ENCODE measurements at places on chromosomes 4 and X.
A peak's percentile ranks its signal among the peaks of the same experiment; 100 is the strongest.

DNA sequence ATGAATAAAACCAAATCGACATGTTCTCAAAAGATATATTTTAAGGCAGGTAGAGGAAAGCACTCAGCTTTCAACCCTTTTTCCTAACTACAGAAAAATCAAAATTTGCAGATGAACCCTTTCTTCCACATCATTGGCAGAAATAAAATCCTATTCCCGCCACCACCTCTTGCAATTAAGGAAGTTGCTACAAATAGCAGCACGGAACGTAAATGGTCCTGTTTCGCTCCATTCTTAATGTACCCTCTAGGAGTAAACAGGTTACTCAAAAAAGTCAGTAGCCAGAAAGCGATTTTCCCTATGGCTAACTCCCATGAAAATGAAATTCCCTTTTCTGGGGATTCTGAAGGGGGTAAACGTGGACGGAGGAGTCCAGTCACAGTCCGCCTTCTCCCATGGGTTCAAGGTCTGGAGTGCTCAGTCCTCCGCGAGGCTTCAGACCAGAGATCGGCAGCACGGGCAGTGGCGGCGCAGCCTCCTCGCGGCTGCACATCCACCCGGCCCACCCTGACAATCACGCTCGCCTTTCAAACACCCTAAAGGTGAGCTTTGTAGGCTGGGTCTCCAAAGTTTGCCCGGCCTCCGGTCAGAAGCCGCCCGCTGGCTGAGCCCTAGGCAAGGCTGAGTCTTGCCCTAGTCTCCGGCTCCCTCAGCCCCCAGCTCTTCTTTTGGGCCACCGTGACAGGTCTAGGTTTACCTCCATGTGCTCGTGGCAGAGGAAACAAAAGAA lies 1.8 kb downstream of the ATP11C start:
- peak; percentile 6 for DNase-seq

- DNase-seq: no peak
Measured at GRCh38 chr4:112552668-112553067, 36.7 kb upstream of the NEUROG2 start.

GRCh38 chr4:46508216-46508615 lies 118.3 kb upstream of the GABRA2 start:
- no peak for DNase-seq

DNA sequence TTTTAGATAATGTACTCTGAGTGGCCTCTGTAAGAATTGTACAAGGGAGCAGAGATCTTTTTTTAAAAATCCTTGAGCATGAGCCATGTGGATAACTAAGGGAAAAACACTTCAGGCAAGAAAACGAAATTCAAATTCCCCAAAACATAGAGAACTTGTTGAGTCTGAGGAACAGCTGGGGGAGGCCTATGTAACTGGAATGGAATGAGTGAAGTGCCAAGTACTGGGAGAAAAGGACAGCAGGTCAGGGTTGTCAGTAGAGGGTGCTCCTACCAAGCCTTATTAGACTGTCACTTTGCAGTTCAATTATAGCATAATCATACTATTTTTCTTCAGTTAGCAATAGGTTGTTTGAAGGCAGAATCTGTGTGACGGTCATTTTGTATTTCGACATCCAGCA lies 135.1 kb downstream of the ARHGAP6 start:
- DNase-seq: no peak

- peak; percentile 10 for DNase-seq
Measured at GRCh38 chr4:112766422-112766821, 129.5 kb downstream of the LARP7 start.

DNA sequence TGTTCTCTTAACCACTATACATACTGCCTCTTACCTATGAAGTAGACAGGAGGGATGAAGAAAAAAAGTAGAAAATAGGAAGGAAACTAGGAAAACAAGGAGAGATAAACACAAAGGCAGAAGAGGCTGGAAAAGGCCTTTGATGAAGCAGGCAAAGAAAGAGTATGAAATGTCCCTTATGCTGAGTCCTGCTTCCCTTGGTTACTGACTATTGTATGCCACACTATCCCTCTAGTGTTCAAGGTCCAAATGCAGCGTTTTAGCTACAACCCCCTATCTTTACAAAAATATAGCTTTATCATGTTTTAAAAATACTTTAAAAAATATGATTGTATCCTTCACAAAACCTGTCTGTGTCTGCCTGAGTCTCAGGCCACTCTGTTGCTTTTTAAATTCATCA lies 233.1 kb downstream of the CAMK2D start:
- DNase-seq: no peak

- no peak for DNase-seq
Measured at GRCh38 chrX:19875050-19875431, 12.4 kb downstream of the SH3KBP1 start.

DNA sequence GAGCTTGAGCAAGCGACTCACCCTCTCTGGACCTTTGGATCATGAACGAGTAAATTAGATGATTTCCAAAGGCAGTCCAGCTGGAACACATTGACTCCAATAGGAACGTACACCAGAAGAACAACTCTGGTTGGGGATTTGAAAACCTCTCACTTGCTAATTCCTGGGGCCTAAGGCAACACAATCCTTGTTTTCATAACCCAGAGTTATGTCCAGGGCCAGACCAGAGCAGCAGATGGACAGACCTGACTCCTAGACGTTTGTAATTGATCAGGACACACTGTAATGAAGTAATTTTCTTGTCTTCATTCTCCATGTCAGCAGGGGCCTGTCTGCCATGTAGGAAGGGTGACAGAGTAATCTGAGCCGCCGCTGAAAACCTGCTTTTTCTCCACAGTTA lies 283.9 kb downstream of the IDS start:
- DNase-seq: no peak

GRCh38 chrX:63961964-63962363 lies 176.9 kb upstream of the ARHGEF9 start:
- DNase-seq: no peak

GRCh38 chr4:147546349-147546748 lies 65.5 kb downstream of the EDNRA start:
- DNase-seq: no peak

GRCh38 chr4:88585917-88586316 lies 6.4 kb upstream of the HERC3 start:
- DNase-seq: no peak

- no peak for DNase-seq
Measured at GRCh38 chr4:167177925-167178324, 56.4 kb downstream of the SPOCK3 start.

DNA sequence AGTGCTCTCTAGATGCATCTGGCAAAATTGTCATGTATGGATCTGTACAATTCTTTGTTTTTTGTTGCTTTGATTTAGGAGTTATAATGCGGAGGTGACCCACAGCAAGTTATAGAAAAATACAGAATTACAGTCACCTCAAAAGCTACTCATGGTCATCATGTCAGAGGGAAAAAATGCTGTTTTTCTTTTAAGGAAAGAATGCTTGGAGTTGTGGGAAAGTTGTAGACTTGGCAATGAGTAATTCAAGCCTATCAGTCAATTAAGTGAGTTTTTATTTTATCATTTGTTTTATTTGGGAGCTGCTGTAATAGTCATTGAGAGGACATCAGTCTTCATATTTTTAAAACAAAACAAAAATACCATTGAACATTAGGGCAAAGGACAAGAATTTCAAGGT lies 16.4 kb downstream of the FHL1 start:
- DNase-seq: no peak

DNA sequence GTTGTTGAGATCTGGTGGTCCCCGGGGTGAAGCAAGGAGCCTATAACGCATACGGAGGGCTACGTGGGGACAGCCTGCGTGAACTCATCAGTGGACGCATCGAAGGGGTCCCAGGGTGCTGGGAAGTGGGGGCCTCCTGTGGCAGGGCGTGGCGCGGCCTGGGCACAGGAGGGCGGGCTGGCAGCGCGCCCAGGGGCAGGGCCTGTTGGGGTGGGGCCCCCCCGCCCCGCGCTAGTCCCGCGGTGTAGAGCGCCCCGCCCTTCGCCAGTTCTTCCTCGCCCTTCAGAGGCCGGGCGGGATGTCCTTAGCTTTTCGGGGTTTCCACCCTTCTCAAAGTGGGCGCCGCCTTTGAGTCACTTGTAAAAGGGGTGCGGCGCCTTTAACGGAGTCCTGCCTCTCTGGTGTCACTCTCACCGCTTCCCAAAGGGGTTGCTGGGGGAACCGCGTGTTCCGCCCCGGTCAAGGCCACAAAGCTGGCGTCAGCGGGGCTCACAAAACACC lies 632 bp downstream of the PLP2 start:
- peak; percentile 74 for DNase-seq

DNA sequence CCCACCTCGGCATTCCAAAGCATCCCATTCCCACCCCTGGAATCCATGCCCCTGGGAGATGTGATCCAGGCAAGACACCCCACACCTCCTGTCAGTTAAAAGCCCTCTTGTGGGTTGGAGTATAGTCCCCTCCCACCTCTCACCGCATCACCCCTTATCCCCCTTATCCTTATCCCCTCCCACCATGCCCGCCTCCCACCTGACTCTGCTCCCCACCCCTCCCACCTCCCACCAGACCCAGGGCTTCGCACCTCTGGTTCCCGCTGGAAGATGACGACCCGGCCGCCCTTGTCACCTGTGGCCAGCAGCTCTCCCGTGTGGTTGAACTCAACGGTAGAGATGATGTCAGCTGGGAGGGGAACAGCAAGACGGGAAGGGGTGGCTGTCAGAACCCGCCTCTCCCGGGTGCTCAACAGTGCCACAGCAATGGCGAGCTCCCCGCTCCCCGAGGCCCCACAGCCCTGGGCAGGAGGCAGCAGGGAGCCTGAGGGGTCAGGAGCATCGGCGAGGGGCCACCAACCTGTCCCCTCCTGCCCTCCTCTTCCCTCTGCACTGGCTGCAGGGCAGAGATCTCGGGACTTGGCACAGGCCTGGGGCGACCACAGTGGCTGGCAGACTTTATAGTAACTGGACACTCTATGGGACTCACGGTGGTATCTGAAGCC lies 91.5 kb downstream of the PPP2R2C start:
- DNase-seq: no peak

- no peak for DNase-seq
Measured at GRCh38 chrX:10533696-10534365, 86.6 kb downstream of the MID1 start.

DNA sequence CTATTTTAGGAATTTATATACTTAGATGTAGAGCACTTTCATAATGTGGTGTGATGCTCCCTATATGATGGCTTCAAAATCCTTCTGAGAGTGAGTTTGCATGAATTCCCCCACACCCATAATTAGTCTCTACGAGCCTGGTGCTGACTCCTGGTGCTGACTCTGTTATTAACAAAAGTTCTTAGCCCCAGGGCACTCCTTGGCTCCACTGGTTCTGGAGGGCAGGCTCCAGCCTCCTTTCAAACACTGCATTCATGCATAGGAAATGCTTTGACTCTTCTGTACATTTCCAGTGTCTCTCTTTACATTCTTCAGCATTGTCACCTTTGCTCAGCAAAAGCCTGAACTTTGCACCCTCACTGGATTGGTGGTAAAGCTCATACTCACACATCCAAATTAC lies 64.0 kb downstream of the LNX1 start:
- no peak for DNase-seq

- peak; percentile 75 for DNase-seq
Measured at GRCh38 chrX:129522184-129523078, 859 bp downstream of the SMARCA1 start.

DNA sequence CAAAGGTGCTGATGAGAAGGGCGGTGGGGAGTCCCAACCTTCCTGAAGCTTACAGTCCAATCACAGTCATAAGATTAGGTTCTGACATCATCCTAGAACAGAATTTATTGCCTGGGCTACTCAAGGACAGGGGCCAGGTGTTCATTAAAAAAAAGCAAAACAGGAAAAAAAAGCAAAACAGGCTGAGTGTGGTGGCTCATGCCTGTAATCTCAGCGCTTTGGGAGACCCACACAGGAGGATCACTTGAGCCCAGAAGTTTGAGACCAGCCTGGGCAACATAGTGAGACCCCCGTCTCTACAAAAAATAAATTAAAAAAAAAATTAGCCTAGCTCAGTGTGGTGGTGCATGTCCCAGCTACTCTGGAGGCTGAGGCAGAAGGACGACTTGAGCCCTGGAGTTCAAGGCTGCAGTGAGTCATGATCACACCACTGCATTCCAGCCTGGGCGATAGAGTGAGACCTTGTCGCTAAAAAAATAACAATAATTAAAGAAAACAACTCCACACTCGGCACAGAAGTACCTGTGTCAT lies 3.0 kb downstream of the RAB9A start:
- DNase-seq: no peak

- no peak for DNase-seq
Measured at GRCh38 chr4:83905952-83906351, 370.0 kb downstream of the GPAT3 start.

- no peak for DNase-seq
Measured at GRCh38 chr4:86664959-86665358, 70.8 kb downstream of the PTPN13 start.

DNA sequence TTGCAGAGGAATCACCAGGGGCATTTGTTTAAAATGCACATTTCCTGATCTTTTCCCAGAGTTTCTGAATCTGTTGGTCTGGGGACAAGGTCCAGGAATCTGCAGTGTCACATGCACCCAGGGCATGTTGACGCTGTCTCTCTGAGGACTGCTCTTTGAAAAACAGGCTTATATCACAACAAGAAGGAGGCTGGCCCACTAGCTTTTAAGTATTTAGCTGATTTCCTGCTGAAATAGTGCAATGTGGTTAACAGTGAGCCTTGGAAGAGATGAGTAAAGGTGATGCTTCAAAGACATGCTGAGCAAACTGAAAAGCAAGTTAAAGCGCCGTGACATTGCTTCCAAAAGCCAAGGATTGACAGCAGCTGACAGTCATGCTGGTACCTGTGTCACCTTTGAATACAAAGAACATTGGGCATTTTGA lies 18.6 kb upstream of the SEPSECS start:
- DNase-seq: no peak

DNA sequence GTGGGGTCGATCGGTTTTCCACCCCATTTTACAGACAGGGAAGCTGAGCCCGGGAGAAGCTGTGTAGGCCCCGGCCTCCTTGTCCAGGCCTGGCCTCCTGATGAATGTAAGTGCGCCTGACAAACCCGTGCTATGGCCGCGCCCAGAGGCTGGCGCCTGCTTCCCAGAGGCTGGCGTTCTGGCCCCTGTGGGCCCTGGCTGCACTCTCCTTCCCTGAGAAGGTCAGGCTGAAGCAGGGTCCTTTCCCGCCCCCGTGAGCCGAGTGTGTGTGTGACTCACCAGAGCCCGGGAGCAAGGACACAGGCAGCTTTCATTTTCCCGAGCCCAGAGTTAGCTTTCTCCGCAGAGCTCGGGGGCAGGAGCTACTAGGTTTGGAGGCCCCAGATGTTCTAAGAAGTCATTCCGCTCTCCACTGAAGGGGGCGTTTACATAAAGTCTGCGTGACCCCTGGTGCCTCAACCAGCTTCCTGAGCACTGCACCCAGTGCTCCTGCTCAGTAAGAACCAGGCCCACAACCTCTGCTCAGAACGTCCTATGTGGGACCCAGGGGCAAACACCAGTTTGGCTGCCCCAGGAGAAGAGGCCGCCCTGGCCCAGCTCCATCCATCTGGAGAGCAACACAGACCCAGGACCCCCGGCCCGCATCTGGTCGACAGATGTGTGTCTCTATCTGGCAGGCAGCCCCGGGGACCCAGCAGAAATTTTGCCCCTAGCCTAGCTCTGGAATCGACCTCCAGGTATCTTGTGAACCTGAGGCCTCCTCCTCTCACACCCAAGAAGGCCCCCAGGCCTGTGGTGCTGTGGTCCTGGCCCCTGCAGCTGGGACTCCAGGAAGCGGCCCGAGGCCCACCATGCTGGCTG lies 13.6 kb downstream of the UVSSA start:
- DNase-seq: no peak

- DNase-seq: peak; percentile 46
Measured at GRCh38 chrX:109475174-109475891, 6.6 kb downstream of the GUCY2F start.

- DNase-seq: no peak
Measured at GRCh38 chr4:107599841-107600240, 120.2 kb downstream of the PAPSS1 start.

GRCh38 chrX:22186165-22186564 lies 86.5 kb upstream of the CBLL2 start:
- no peak for DNase-seq

- DNase-seq: no peak
Measured at GRCh38 chrX:35675151-35675550, 123.0 kb upstream of the MAGEB16 start.
